CD4-positive, alpha-beta T cell treated with Interleukin-21 for 1 hour (primary cell): ENCODE measurements at places on chromosomes 4 and X.

DNA sequence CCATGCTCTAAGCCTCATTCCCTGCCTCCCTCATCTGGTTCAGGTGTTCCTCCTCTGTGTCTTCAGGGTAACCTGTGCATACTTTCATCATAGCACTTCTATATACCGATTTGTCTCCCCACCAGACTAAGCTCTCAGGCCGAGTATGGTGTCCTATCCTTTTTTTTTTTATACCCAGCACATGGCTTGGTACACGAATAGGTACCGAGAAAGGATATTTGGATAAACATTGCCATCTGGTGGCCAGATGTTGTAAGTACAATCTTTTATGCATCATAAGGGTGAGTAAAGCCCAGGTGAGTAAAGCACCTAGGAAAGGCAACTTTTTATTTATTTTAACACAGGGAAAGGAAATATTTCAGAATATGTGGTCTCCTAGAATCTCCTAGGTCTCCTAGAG lies 68.4 kb downstream of the MID2 start:
- DNase-seq, result peak; percentile 65

- no peak for DNase-seq
These were observed 15.8 kb downstream of the HMX1 start for GRCh38 chr4:8855818-8856245.

DNA sequence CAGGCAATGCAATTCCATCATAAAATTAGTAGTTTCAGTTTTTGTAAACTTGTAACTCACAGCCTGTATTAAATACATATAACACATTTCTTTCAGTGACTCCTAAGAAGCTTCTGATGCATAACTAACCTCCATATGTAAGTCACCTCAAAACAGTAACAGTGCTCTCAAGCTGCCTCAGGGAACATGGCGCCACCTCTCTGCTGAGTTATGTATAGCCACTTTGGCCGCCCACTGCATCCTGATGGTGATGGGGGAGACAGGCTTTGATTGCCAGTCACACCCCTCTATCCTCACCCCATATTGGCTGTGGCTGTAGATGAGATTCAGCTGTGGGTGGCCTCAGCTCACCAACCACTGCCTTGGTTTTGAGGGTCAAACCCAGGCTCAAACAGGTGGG lies 54.3 kb downstream of the LRBA start:
- DNase-seq, result peak; percentile 27

- no peak for DNase-seq
These were observed 235.1 kb downstream of the USP46 start for GRCh38 chr4:52423967-52424366.
